ENCODE measurements at places on chromosomes 16 and 17. TPM values are rescaled to one million over a fixed set of nuclear protein-coding genes. Genes with fewer than 3 reads are reported as not detected.

Gene VMO1
- total RNA-seq, result 1.3 TPM

Gene LRRC46
- total RNA-seq, result 2.7 TPM

Gene MMP2
- not detected for total RNA-seq

DNA sequence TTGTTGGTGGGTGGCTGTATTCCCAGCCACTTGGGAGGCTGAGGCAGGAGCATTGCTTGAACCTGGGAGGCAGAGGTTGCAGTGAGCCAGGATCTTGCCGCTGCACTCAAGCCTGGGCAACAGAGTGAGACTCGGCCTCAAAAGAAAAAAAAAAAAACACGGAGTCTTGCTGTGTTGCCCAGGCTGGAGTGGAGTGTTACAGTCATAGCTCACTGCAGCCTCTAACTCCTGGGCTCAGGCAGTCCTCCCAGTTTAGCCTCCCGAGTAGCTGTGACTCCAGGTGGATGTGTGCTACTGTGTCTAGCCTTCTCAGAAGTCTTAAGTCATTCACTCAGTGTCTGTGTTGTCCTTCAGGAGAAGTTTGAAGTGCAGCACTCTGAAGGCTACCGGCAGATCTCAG, 27.4 kb downstream of the NDE1 start:
- no peak for DNase-seq

DNA sequence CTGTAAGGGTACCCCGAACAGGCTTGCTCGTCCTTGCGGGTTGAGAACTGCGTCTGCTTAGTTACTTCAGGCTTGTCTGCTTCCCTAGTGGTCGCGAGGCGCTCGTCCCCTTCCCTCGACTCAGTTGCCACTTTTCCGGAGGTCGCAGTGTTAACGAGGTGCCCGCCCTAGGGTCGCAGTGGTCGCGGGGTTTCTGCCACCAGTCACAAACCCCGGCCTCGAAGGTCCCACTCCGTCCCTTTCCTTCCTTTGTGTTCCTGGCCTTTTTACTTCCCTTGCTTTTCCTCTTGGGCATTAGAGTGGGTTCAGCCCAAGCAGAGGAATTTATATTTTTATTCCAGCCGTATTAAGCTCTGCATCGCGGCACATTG, 299 bp downstream of the NUP85 start:
- no peak for DNase-seq

DNA sequence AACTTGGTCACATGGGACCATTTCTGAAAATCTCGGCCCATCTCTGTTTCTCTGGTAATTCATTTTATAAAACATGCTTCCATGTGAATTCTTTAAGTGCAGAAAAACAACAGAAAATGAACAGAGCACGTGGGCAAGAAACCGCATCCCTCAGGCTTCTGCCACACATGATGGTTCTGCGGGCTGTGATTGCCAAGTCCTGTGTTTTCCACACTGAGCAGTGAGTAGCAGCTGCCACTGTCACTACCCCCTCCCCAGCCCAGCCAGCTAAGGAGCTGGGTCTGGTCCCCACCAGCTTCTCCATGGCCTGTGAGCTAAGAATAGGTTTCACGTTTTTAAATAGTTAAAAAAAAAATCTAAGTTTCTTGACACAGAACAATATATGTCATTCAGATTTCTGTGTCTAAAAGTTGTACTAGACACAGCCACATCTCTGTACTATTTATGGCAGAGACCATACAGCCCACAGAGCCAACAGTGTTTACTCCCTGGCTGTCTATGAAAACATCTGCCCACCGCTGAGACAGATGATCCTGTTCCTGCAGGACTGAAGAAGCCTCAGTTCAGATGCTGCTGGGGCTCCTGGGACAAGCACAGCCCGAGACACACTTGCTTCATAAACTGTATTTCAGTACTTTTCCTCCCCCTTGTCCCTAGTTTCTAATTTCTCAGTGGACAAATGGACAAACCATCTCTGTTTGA, 41.5 kb downstream of the USP22 start:
- DNase-seq, result no peak

DNA sequence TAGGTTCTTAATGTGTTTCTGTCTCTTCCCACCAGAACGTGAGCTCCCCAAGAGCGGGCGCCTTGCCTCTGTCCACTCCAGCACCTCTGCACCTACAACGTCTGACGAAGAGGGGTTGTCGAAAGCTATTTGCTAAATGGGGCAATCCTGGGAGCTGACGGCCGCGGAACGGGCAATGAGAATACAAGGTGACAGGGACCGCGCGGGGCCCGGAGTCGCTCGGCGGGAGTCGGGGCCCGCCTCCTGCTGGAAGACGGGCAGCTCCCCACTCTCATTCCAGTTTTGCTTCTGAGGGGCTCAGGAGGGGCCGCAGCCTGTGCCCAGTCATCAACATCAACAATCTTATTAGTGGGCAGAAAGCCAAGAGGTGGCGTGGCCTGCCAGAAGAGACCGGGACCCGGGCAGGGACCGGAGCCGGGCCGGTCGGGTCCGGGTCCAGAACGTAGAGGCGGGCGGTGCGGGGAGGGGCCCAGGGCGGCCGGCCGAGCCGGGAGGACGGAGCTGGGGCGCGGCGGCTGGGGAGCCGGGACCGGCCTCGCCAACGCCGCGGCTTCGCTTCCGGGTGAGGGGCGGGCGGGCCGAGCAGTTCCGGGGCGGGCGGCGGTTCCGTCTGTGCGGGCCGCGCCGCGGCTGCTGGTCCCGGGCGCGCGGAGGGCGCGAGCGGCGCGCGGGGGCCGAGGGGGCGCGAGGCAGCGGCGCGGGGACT, at the start of gene MOSMO:
TSS of gene MOSMO (plus strand) at position 603 of the 706 bp plus-strand sequence. CDS start 191 bp downstream, outside the sequence.
- DNase-seq, result peak; percentile 81

- DNase-seq, result no peak
Measured at GRCh38 chr17:67095803-67096202, 51.4 kb downstream of the CACNG1 start.

GRCh38 chr16:87729266-87729954, 36.4 kb downstream of the KLHDC4 start:
- DNase-seq, result no peak

- no peak for DNase-seq
Measured at GRCh38 chr17:6023036-6023831, 46.9 kb upstream of the WSCD1 start.

DNA sequence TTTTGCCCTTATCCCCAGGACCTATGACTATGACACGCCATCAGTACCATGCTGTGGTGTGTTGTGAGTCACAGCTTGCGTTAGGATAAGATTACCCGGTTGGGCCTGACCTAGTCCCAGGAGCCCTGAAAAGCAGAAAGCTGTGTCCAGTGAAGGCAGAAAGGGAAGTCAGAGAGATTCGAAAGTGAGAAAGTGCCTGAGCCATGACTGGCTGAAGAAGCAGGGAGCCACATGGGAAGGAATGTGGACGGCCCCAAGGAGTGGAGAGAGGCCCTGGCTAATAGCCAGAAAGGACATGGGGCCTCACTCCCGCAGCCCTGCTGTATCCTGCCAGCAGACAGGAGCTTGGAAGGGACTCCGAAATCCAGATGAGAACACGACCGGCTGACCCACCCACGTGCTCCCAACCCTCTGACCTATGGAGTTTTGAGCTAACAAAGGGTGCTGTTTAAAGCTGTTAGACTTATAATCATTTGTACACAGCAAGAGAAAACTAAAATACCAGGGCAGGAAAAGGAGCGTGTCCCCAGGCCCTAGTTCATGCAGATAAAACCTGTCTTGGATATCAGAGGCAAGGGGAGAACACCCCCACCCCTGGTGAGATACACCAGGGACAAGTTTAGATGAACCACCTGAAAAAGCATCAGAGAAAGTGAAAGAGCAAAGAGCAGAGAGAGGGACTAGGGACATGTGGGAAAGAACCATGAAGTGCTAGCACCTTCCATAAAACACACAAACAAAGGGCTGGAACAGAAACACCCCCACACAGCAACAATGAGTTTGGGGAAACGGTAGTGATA, 115.3 kb downstream of the SLC39A11 start:
- no peak for DNase-seq

DNA sequence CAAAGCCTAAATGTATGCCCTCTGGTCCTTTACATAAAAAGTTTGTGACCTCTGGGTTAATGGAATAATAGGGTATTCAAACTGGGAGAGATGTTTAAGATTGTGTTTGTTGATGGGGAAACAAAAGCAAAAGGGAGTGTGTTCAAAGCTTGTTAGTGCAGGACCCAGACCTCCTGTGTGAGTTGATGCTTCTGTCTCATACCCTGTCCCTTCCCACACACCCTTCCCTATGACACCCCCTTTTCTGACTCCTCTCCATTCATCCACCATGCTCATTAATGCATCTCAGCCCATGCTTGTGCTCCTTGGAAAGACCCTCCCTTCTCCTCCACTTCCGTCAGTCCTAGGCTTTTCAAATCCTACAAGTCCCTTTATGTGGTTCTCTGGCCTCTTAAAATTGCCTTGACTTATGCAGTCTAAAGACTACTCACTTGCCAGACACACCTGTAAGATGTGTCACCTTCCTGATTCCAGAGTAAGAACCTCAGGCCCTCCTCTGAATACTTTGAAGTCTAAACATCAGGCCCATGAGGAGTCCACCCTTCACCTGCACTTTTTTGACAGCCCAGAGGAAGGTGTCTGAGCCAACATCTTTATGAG, 128.0 kb upstream of the CACNG5 start:
- no peak for DNase-seq

GRCh38 chr17:36992701-36993100, 43.9 kb downstream of the AATF start:
- DNase-seq, result no peak

- no peak for DNase-seq
Measured at GRCh38 chr16:3513892-3514583, 13.2 kb downstream of the CLUAP1 start.

DNA sequence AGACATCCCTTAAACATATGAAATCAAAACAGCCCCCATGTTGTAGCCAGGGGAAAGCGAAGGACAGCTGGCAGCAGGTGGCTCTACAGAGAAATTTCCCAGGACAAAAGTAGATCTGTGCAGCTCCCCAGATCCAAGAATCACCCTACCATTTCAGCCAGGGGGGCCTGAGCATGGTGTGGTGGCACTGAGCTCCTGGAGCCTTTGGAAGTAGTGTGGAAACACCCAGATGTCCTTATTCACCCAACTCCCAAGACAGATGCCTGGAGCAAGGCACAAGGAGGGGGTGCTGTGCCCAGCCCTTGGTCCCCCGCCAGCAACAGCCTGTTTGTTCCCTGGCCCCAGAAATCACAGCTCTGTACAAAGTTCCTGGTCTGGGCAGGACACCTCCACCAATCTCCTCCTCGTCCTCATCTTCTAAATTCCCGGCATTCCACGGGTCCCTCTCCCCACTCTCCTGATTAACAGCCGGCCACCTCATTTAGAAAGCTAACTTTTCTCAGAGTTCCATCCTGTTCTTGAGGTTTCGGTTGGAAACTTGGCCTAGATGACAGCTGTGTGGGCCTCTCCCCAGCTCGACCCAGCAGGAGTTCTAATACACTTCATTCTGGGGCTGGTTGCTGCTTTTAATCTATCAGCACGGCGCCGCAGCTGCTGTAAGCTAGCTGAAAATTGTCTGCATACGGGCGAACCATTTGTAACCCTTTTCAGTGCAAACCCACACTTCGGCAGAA, 191.1 kb downstream of the C16orf78 start:
- no peak for DNase-seq

DNA sequence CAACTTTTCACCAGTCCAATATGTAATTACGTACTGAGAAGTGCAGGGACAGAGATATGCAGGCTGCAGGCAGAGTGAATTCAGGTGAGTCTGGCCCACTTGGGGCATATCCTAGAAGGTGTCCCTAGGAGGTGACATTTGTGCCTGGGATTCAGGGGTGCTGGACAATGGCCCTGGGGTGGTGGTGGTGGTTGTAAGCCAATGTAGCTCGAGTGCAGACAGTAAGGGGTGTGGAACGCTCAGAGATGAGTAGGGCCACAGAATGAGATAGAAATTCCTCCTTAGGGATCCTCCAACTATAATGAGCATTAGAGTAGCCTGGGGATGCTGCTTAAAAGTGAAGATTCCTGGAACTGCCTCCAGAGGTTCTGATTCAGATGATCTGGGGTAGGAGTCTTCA, 221.7 kb upstream of the MPHOSPH6 start:
- DNase-seq, result no peak
